ENCODE measurements at places on chromosomes 1 and 21. TPM values are rescaled to one million over a fixed set of nuclear protein-coding genes. Genes with fewer than 3 reads are reported as not detected.

DNA sequence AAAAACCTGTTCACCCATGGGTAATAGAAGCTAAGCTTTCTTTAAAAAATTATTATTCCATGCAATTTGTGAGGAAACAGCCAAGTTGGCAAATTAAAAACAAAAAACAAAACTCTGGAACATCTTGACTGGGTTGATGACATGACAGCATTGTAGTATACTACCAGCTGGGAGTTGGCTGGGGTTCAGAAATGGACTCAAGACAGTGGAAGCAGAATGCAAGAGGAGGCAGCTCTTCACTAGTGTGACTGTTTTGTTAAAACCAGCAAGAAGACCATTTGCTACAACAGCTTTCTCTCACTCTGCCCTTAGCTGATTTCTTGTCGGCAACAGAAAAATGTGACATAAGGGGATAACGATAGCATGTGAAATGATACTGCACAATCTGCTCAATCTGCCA, 1298.9 kb upstream of the ADGRL4 start:
- H3K4me1 ChIP-seq, result peaks cover 4% of the 10 kb centered on the region
- no peak for DNase-seq
- H3K27me3 ChIP-seq, result peaks cover 1% of the 10 kb centered on the region
- H3K27ac ChIP-seq, result no peak overlapping the region
- no peak overlapping the region for H3K4me3 ChIP-seq
- no peaks in the 10 kb centered on the region for H3K36me3 ChIP-seq

DNA sequence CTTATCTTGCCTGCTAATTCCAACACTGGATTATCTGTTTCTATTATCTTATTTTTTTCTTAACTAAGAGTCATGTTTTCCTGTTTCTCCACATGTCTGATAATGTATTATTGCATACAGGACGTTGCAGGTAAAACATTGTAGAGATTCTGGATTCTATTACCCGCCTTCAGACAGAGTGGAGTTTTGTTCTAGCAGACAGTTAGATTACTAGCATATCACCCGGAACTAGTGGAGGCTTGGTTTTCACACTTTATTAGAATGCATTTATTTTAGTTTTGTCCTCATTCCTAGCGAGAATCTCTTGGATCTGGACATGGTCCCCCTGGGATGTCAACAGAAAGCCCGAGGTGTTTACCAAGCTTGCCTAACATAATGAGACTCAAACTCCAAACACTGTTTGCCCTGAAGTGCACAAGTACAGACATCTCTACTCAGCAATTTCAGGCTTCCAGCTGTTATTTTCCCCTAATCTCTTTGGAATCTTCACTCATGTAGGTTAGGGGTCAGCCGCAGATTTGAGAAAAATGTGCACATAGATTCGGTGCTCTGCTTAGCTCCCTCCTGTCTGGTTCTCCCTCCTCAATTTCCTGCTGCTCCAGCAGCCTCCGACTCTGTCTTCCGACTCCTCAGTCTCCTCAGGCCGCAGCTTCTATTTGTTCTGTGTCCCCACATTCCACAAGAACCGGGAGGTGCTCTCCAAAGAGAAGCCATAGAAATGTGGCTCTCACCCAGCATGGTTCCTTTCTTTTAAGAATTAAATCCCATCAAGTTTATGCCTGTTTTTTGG, 36.8 kb upstream of the PTPRF start:
- peaks cover 3% of the 10 kb centered on the region for H3K4me1 ChIP-seq
- H3K27ac ChIP-seq, result no peak overlapping the region
- no peaks in the 10 kb centered on the region for H3K27me3 ChIP-seq
- no peak overlapping the region for H3K4me3 ChIP-seq

GRCh38 chr1:56696663-56697062, 51.5 kb downstream of the PRKAA2 start:
- H3K27me3 ChIP-seq, result no peaks in the 10 kb centered on the region
- H3K36me3 ChIP-seq, result no peaks in the 10 kb centered on the region
- no peak for DNase-seq
- no peaks in the 10 kb centered on the region for H3K4me1 ChIP-seq

GRCh38 chr1:45843474-45843905, 40.1 kb downstream of the MAST2 start:
- H3K36me3 ChIP-seq, result no peaks in the 10 kb centered on the region
- no peak overlapping the region for H3K4me3 ChIP-seq
- no peaks in the 10 kb centered on the region for H3K27me3 ChIP-seq
- DNase-seq, result no peak
- H3K27ac ChIP-seq, result no peak overlapping the region
- H3K4me1 ChIP-seq, result peaks cover 6% of the 10 kb centered on the region

DNA sequence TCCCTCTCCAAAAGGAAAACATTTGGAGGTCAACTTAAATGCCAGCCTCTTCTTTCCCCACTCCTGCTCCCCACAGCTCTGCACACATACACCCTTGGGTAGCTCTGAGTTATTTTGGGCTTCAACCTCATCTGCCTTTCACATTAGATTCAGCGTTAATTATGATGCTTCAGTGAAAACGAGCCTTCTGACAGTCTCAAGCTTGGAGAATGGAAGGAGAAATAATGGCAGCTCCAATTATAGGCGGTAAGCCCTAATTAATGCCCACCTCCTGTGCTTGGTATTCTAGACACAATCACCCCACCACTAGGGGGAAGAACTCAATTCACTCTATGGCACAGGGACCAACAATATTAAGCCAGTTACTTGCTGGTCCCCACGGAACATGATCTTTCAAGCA, 397.9 kb downstream of the BRINP2 start:
- H3K27me3 ChIP-seq, result no peaks in the 10 kb centered on the region
- no peak overlapping the region for H3K4me3 ChIP-seq
- DNase-seq, result no peak
- H3K4me1 ChIP-seq, result no peaks in the 10 kb centered on the region

Gene TFF2
- total RNA-seq, result not detected

Gene LRRC53
- 0.42 TPM for total RNA-seq

Gene LIN9
- total RNA-seq, result 7.1 TPM

Gene MARK1
- total RNA-seq, result 105 TPM
